T follicular helper cell (primary cell): ENCODE measurements at places on chromosomes 5 and 9.

DNA sequence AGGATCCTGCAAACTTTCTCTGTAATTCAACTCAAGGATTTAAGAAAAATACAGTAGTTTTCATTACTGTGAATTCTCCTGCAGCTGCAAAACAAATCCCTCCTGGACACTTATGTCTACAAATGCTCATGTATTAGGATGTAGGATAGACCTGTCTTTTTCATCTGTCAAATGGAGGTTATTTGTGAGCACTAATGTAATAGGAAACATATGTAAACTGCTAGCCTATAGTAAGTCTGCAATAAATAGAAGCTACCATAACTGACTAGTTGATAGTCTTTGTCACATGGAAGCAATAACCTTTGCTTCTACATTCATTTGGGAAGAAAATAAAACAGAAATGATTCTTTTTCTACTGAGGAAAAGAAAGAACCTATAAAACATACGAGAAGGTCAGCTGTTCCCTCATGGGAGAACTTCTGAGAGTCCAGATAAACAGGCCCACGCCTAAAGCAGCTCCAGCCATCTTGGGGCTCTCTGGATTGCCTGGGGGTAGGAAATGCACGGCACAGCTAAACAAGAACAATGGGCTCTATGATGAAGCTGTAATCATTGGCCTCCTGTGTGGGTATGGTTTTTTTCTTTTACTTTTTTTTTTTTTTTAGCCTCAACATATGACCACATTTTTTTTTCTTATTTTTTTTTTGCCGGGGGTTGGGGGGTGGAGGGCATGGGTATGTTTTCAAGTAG lies 6.2 kb downstream of the KCNV2 start:
- DNase-seq: no peak

GRCh38 chr5:24855485-24855884 lies 210.7 kb upstream of the CDH10 start:
- no peak for DNase-seq

- no peak for DNase-seq
Measured at GRCh38 chr5:135825373-135826220, 8.9 kb upstream of the SLC25A48 start.

DNA sequence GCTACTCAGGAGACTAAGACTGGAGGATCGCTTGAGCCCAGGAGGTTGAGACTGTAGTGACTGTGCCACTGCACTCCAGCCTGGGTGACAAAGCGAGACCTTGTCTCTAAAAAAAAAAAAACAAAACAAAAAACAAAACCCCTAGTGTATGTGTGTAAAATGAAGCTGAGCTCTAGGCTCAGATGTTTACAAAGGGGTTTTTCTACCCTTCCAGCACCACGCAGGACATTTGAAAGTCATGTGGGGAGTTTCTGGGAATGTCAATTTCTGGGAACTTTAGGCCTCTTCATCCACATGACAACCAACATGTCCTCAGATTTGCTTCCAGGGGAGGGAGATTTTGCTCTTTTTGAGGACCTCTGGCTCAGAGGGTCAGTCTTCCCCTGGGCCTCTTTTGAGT lies 42.4 kb upstream of the AIF1L start:
- no peak for DNase-seq

GRCh38 chr9:123771690-123772089 lies 158.2 kb downstream of the DENND1A start:
- no peak for DNase-seq

- no peak for DNase-seq
Measured at GRCh38 chr9:126372716-126373115, 46.1 kb downstream of the MVB12B start.

DNA sequence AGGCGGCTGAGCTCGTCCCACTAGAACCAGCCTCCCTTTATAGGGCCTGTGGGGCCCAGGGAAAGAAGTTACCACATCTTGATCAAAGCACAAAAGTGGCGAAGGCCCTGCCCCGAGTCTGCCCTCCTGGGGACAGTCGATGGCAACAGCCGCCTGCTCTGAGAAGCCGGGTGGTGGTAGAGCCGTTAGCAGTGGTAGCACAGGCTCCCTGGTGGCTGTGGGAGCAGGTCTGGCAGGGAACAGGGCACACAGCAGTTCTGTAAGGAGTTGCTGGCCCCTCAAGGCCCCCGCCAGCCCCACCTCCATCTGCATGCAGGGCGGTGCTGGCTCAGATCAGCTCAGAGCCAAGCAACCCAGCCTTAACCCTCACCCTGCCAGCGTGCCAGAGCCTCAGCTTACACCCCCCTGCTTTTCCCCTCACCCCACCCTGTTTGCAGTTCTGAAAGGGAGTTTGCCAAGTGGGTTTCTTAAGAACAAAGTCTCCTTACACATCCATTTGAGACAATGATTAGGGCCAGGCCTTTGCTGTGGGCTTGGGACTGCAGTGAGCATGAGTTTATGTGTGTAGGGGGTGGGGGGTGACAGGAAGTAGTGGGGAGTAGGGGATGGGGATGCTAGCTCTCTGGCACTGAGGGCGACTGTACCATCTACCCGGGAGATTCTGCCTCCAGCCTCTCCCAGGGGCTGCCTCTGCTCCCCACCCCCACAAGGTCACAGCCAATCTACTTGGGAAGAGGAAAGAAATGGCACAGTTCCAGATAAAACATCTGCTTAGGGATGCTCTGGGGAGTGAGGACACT lies 11.8 kb downstream of the ACSL6 start:
- DNase-seq: no peak

- DNase-seq: no peak
Measured at GRCh38 chr5:173721601-173722232, 105.3 kb upstream of the BOD1 start.
